ENCODE measurements at places on chromosomes 11 and 22. TPM values are rescaled to one million over a fixed set of nuclear protein-coding genes. Genes with fewer than 3 reads are reported as not detected.

Gene SMDT1
- total RNA-seq, result 76.5 TPM

Gene HOATZ
- total RNA-seq, result not detected

Gene GLB1L3
- not detected for total RNA-seq

Gene CNIH2
- 5.0 TPM for total RNA-seq

Gene SPTY2D1
- total RNA-seq, result 19.5 TPM

Gene HPX
- total RNA-seq, result 1.4 TPM

Gene LDHA
- 491 TPM for total RNA-seq

Gene CABP2
- total RNA-seq, result not detected

Gene CBX6
- total RNA-seq, result 83.5 TPM

Gene CPT1B
- total RNA-seq, result 60.7 TPM

Gene ZNF215
- total RNA-seq, result 2.7 TPM

Gene VPREB3
- total RNA-seq, result not detected

Gene ZNF280B
- 2.1 TPM for total RNA-seq

Gene INS
- not detected for total RNA-seq
